ENCODE measurements at places on chromosomes 6 and 20. TPM values are rescaled to one million over a fixed set of nuclear protein-coding genes. Genes with fewer than 3 reads are reported as not detected.

GRCh38 chr6:98641949-98642719 is 192.2 kb upstream of the POU3F2 start:
- no peak for DNase-seq

DNA sequence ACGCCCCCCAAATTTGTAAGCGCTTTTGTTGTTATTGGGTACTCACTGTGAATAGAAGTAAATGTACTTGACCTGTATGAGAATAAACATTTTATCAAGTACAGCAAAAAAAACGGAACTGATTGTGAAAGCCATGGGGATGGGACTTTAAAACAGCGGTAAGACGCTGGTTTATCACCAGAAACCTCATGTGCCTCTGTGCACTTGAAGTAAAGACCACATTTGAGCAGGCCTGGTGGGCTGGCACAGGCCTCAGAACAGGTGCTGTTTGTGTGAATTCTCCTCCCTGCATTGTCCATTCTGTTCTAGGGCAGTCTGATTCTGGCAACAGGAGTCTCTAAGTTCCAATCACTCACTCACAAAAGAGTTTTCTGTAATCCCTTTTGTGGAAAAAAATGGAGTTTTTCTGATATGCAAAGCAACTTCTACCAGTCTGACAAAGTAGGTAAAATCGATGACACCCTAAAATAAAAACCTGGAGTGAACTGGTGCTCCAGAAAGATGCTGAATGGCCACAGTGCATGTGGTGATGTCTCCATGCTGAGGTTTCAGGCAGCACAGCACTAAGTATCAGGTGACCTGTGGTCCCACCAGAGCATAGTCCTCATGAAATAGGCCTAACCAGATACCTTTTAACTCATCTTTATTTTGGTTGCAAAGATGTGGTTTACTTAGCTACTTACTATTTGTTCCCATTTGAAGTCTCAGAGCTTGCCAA is 53.9 kb downstream of the STX7 start:
- DNase-seq, result no peak

- DNase-seq, result no peak
Measured at GRCh38 chr20:53324816-53325215, 268.8 kb downstream of the ZNF217 start.

- DNase-seq, result no peak
Measured at GRCh38 chr6:13700232-13700631, 11.4 kb downstream of the RANBP9 start.

DNA sequence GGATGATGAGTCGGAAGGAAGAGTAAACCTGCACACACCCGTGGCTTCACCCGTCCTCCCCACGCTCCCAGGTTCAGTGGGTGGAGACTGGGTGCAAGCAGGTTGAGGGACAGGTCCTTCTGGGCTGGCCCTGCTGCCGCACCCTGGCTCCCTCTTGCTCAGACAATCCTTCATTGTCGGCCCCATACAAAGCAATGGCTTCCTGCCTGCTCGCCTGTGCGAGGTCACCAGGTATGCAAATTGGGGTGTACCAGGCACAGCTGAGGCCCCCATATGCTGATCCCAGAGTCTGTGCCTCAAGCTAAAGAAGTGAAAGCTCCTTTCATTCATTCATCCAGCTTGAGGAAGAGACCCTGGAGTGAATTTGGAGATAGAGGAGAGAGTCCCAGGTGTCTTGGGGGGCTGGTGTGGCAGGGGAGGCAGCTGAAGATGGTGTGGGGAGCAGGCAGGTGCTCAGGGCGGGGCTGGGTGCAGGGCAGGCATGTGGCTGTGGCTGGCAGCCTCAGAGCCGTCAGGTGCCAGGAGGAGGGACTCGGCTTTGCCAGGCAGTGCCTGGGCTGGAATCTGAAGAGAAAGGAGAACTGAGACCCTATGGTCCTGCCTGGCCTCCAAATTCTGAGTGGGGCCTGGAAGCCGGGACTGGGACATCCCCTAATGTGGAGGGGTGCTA is 4.7 kb downstream of the SLCO4A1 start:
- no peak for DNase-seq

GRCh38 chr6:127483399-127484055 is 24.3 kb upstream of the KIAA0408 start:
- no peak for DNase-seq

GRCh38 chr6:108746366-108746765 is 101.9 kb upstream of the ARMC2 start:
- DNase-seq, result no peak

GRCh38 chr6:71252410-71252809 is 36.2 kb upstream of the OGFRL1 start:
- DNase-seq, result no peak

GRCh38 chr6:45328523-45328922 is 393 bp downstream of the RUNX2 start:
- DNase-seq, result no peak

GRCh38 chr6:63734923-63735322 is 99.3 kb downstream of the PHF3 start:
- no peak for DNase-seq

DNA sequence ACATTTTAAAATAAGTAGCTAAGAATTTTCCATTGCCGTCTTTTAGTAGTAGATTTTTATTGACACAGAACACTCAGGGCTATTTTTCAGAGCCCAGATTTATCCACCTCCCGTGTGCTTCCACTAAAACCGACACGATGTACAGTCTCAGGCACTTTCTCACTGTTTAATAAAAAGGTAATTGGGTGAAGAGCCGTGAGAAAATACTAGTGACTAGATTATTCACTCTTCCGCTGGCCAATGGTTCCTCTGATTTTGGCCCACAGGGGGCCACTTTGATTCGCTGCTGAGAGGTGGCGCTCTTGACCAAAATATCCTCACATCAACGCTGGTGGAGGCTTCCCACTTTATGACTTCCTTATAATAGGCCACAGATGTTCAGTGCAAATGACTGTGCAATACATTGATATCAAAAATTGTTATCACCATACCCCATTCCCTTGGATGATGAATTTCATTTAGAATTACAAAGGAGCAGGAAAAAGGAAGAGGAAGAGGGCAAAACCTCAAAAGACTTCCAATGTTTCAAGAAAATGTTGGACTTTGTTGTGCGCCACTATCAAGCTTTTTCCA is 12.3 kb upstream of the HDDC2 start:
- DNase-seq, result no peak

DNA sequence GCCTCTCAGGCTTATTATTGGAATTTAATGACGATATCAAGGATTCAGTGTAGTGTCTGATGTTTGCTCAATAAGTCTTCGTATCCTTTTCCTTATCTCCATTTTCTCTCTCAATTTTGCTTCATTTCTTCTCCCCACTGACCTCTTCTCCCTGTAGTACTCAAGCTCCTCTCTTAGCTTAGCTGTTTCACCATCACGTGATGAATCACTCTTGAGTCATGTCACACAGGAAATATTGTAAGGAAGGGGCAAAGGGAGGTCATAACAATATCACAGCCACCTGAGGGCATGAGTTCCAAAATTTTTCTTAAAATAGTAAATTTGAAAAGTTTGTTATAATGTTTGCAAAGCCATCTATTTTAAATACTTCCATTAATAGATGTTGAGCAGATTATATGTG is 392.2 kb upstream of the MARCKS start:
- DNase-seq, result no peak

DNA sequence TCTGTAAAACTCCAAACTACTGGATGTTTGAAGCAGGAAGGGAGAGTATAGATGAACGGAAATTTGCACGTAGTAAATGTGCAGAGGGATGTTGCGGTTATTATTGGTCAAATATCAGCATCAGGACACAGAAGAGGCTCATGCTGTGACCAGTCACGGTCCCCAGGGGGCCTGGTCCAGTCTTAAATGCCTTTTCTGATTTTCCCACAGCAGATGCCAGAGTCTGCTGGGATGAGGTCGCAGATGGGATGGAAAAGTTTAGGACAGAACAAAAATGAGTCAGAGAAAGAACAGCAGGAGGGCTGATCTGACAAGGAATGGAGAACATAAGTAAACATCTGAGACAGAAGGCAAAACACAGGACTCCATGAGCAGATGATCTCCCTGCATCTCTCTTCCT is 11.7 kb upstream of the SIRPG start:
- DNase-seq, result no peak

DNA sequence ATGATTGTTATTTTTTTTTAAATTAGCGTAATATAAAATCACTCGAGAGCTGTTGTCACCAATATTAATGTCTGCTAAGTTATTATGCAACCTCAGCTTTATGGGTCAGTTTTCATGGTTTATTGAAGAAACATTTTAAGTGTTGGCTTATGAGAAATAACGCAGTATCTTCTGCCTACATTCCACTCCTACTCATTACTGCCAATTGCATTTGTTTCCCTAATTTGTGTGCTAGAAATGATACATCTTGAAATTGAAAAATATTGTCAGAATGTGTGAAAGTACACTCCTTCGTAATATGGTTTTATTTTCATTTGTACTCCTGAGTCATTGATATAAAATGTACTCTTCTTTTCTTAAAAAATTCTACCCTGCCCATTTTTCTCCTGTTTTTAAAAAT is 333.3 kb upstream of the HSF2 start:
- no peak for DNase-seq

GRCh38 chr6:52020945-52021570 is 66.4 kb downstream of the PKHD1 start:
- DNase-seq, result no peak

GRCh38 chr6:51398064-51398705 is 579.5 kb downstream of the TFAP2B start:
- no peak for DNase-seq

- DNase-seq, result no peak
Measured at GRCh38 chr6:170080828-170081371, 210.0 kb downstream of the DLL1 start.

- no peak for DNase-seq
Measured at GRCh38 chr6:11236076-11236750, 3.7 kb upstream of the NEDD9 start.

DNA sequence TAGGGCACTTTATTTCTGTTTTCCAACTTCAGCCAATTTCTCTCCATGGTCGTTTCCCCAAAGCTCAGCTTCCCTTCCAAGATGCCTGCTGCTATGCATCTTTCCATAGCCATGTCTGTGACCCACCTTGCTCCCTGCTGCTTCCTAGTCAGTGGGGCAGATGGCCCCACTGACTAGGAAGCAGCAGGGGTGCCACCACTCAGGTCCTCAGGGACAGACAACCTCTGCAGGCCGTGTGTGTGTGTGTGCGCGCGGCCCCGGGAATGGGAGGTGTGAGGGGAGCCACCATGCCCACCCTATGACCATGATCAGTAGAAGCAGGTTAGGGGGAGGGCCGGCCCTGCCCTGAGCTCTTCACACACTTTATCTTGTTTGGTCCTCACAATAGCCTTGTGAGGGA is 2.7 kb upstream of the IP6K3 start:
- no peak for DNase-seq

GRCh38 chr6:145865595-145865994 is 51.0 kb upstream of the FBXO30 start:
- no peak for DNase-seq

GRCh38 chr20:48697845-48698491 is 129.8 kb downstream of the PREX1 start:
- DNase-seq, result no peak

- no peak for DNase-seq
Measured at GRCh38 chr6:112237595-112237994, 16.8 kb downstream of the LAMA4 start.

- no peak for DNase-seq
Measured at GRCh38 chr6:47733879-47734558, 35.6 kb downstream of the ADGRF4 start.

GRCh38 chr6:72084992-72085569 is 198.7 kb downstream of the RIMS1 start:
- peak; percentile 15 for DNase-seq

DNA sequence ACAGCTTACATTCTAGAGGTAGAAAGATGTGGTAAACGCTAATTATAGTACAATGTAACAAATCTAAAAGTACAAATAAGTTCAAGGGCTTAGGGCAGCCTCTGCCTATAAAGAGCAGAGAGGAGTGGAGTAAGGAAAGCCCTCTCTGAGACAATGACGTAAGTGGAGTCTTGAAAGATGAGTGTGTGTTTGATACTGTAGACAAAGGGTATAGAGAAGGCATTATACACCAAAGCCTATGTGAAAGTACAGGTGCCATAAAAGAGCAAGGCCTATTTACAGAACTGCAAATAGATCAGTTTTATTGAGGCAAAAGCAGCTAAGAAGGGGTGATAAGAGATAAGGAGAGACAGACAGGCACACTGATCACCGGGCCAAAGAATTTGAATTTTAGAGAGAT is 10.9 kb downstream of the GOPC start:
- DNase-seq, result no peak

GRCh38 chr20:38883081-38883980 is 42.9 kb upstream of the FAM83D start:
- DNase-seq, result no peak

DNA sequence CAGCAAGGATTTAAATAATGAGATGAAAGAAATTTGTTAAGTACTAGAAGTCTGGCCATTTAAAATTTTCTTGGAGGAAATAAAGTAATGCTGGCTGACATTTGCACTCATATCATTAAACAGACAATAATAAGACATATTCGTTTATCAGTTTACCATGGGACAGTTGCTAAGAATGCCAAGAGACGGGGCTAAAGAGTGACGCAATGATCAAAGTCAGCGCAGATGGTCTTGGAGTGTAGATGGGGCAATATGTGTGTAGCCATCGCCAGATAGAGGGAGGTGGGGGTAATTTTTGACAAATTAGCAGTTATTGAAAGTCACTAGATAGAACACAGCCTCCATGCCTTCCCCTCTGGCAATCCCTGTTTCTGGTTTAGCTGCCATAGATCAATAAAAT is 413.2 kb upstream of the JAG1 start:
- DNase-seq, result no peak

DNA sequence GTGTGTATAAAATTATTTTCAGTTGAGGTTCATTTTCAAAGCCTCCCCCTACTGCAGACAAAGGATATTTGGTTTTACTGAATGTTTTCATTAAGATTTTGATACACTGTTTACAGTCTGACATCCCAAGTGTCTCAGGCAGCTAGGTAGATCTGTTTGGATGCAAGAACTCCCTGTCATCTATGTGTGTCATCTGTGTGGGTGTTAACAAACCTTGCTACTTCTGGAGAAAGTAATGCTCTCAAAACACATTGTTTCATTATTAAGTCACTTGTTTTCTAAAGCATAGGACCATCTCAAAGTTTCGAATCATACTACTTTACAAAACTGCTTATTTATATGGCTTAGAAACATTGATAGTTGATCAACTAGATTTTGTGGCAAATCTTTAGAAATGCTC is 114.5 kb upstream of the TMEM170B start:
- DNase-seq, result no peak

Gene LKAAEAR1
- 0.27 TPM for polyA plus RNA-seq

Gene COL21A1
- 102 TPM for polyA plus RNA-seq

Gene CCN6
- 3.7 TPM for polyA plus RNA-seq

Gene UBE2C
- 70.7 TPM for polyA plus RNA-seq

Gene PPP1R14C
- polyA plus RNA-seq, result 21.6 TPM

Gene PI3
- polyA plus RNA-seq, result not detected

Gene AFG1L
- 8.0 TPM for polyA plus RNA-seq

Gene TSHZ2
- 14.5 TPM for polyA plus RNA-seq

Gene POLR3F
- polyA plus RNA-seq, result 18.0 TPM

Gene UBD
- polyA plus RNA-seq, result 0.62 TPM

Gene ERGIC3
- 346 TPM for polyA plus RNA-seq
